Stimulated activated effector memory CD8-positive, alpha-beta T cell treated with anti-CD3 and anti-CD28 coated beads, Interleukin-12 subunit alpha, Interleukin-12 subunit beta, amount 100 ng/mL, for 72 hours (primary cell): ENCODE measurements at places on chromosomes 2 and 18.

DNA sequence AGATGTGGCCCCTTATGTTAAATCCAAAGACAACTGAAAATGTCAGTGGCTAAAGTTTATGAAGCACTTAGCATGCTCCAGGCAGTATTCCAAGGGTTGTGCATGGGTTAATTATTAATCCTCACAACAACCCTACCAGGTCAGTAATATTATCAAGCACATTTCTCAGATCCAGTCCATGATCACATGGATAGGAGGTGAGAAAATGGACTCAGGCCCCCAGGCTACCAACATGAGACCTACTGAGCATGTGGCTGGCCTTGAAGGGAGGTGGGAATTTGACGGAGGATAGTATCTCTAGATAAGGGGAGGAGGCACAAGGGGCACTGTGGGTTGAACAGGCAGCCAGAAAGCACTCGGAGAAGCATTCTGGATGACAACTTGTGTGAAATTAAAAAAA lies 412.0 kb downstream of the MEIS1 start:
- no peak for DNase-seq

GRCh38 chr2:26394694-26395093 lies 7.0 kb upstream of the DRC1 start:
- DNase-seq: no peak

- DNase-seq: no peak
These were observed 40.9 kb downstream of the GATA6 start for GRCh38 chr18:22210311-22210754.

- no peak for DNase-seq
These were observed 33.3 kb downstream of the VSNL1 start for GRCh38 chr2:17573804-17574175.

DNA sequence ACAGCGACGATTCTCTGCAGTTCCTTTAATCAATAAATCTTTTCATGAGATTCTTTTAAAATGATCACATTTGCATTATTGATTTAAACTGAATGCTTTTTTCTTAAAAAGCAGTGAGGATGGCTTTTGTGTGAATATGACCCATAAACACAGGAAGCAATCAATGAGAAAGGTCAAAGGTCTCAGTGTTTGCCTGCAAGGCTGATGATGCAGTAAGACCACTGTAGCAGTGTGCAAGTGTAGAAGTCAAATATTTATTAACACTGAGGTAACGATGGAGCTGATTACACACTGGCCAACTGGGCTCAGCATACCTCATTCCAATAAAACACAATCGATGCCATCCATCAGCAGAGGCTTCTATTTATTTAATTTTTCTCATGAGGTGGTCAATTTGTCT lies 633.5 kb downstream of the DCDC2C start:
- no peak for DNase-seq

DNA sequence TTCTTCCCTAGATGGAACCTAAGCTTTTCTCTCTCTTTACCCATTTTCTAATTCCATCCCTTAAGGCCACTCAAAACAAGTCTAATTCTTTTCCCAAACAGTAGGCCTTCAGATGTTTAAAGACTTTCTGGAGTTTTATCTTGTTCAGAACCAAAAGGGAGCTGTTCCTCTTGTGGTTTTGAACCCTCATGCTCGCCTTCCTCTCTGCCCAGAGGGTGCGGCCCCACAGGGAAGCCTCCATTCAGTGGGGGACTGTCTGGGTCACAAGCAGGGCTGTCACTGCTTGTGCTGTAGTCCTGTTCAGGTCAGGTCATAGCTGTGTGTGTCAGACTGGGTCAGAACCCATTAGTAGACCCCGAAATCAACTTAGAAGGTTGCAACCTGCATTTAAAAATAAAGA lies 56.5 kb downstream of the TET3 start:
- no peak for DNase-seq

- DNase-seq: no peak
These were observed 31.4 kb upstream of the B3GNT7 start for GRCh38 chr2:231364061-231364460.

GRCh38 chr2:205403244-205403825 lies 279.0 kb upstream of the NRP2 start:
- DNase-seq: no peak

GRCh38 chr2:35339211-35339610 lies 1016.4 kb upstream of the CRIM1 start:
- DNase-seq: no peak

DNA sequence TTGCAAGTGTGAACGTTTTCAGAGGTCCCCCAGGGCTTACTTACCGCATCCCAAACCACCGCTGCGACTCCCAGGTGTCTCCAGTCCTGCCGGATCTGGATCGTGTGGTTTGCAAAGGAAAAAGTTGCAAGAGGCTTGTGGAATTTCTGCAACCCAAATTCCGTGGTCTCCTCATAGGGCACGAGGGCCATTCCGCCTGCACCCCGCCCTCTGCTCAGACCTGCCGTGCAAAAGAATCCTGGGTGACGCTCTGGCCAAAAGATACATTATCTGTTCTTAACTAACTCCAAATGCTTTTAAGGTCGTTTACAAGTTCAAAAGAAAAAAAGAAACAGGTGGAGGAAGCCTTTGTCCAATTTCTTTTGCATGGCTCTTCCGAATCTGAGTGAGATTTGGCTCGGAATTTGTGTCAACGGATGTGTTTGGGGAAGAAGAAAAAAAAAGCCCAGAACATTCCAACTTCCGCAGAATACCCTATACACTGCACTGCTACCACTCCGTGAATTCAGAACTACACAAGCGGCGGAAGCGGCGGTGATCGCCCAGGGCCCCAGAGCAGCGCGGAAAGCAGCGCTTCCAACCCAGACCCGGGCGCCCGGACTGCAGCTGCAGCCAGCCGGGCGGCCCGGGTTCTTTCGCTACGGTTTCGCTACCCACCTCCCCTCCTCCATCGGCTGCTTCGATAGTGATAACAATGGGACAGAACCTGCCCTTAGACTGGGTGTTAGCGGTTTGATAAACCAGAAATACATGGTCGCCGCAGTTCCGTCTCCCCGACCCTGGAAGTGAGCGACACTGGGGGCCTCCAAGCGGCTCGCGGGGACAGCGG lies 795 bp downstream of the METTL21A start:
- peak; percentile 53 for DNase-seq

DNA sequence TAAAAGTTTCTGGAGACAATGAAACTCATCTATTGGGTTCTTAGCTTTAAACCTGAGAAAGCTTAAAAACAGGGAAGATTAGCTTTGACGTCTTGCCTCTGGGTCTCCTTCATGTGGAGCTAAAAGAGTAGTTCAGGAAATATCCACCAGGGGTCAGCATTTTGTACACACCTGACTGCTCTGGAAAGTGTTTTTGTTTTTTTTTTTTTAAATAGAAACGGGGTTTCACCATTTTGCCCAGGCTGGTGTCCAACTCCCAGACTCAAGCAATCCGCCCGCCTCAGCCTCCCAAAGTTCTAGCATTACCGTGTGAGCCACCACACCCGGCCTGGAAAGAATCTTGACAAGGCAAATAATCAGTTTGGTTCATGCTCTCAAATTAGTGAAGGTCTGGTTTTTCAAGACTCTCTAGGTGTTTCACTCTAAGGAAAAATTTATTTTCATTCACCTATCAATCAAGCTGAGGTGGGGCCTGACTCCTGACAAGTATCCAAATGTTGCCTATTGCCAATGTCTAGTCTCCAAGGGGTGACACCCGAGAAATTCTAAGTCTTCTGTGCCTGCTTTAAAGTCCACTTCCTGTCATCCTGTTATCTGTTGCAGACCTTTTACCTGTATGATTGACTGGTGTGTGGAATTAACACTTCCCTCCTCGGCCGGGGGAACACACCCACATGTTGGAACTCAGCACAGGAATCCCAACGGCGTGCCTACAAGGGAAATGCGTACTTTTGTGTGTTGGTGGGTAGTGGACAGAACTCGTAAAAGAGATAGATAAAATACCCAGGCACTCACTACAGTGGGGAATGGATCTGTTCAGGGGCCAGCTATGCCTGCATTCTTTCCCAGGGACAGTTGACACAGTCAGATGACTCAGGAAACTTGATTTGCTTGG lies 11.3 kb downstream of the IL1RN start:
- DNase-seq: peak; percentile 75

- DNase-seq: no peak
These were observed 28.2 kb downstream of the TMEM182 start for GRCh38 chr2:102790091-102790455.

DNA sequence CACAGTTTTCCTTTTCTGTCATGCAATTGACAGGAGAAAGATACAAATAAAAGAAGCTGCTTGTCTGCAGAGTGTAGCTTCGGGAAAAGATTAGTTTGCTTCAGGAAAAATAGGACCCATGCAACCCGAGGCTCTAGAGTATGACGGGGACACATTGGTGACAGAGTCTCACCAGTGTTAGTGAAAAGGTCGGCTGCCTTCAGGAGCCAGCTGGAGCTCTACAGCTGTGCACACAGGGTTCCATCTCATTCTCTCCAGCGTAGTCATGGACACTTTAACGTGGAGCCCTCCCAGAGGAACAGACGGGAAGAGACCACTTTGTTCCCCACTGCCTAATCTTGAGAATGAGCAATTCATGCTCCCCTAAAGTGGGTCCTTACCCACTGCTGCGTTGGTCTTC lies 42.9 kb downstream of the FECH start:
- no peak for DNase-seq

- DNase-seq: no peak
These were observed 57.6 kb downstream of the EVA1A start for GRCh38 chr2:75503048-75503607.

DNA sequence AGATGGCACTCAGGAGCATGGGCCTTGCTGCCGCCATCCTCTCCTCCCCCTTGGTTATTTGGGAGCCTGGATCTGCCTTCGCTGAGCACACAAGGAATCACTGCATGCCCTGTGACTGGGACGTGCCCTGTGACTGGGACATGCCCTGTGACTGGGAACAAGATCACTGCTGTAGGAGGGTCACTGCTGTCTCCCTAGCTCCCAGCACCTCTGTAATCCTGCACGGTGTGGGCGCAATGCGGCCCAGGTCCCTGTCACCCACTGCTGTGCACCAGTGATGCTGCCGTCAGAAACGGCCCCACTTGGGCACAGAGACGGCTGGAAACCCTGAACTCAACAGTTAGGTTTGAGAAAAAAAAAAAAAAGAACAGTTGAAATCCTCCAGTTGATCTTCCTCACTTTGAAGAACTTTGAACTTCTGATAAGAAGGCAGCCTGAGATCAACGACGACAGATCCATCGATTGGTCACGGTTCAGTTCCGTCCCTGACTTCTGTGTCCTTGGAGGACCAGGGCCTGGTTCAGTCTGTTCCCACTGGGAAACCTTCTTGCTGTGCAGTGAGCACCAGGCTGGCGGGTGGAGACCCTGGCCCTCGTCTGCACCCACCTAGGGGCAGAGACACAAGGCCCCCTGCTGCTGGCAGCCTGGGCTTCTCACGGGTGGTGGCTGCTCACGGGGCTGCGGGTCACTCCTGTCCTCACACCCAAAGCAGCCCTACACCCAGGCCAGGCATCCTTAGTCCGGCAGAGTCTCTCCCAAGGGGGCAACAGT lies 125.9 kb downstream of the PXDN start:
- no peak for DNase-seq

DNA sequence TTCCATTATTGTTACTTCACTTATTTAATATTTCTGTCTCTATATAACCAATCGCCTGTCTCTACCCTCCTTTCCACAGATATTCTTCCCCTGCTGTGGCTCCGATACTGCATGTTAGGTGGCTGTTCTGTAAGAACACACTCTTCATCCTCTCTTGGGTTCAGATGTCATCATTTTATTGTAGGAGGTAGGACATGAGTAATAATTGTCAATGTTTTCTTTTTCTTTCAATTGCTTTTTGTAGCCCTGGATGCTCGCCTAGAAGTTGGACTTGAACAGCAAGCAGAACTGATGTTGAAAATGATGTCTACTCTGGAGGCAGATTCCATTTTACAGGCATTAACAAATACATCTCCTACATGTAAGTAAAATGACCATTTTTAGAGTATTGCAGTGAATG lies 128.6 kb downstream of the BIRC6 start:
- DNase-seq: no peak

GRCh38 chr2:122670897-122671296 lies 915.4 kb downstream of the TSN start:
- DNase-seq: no peak

DNA sequence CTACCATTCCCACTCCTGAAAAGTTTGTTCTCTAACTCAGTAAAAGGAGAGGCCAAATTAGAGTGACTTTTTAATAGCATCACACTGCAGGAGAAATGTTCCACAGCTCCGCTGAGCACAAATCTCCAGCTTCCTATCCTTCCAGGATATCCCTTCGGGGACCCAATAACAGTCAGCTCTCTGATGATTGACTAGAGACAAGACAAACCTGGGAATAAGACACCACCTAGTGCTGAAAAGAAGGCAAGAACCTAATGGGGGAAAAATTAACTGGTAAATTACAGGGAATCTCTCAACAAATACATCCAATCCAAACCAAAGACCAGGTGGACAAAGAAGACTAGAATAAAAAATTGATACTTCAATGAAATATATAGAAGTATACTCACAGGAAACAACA lies 977.1 kb upstream of the SOX11 start:
- no peak for DNase-seq

DNA sequence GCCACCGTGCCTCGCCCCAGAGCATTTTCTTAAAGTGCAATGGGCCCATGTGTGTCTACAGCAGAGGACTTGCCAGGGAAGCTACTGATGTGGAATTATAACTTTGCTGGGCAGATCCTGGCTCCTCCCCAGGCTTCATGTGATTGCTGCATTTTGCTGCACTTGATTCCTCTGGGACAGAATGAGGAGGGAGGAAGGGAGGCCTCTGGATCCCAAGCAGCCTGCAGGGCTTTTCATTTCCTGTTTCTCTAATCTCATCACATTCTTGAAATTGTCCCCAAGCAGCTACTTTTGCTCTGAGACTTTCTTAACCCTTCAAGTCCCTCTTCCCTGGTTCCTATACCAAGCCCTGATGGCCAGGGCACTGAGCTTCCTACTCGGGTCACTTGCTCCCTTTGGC lies 134.4 kb upstream of the SEC11C start:
- no peak for DNase-seq

DNA sequence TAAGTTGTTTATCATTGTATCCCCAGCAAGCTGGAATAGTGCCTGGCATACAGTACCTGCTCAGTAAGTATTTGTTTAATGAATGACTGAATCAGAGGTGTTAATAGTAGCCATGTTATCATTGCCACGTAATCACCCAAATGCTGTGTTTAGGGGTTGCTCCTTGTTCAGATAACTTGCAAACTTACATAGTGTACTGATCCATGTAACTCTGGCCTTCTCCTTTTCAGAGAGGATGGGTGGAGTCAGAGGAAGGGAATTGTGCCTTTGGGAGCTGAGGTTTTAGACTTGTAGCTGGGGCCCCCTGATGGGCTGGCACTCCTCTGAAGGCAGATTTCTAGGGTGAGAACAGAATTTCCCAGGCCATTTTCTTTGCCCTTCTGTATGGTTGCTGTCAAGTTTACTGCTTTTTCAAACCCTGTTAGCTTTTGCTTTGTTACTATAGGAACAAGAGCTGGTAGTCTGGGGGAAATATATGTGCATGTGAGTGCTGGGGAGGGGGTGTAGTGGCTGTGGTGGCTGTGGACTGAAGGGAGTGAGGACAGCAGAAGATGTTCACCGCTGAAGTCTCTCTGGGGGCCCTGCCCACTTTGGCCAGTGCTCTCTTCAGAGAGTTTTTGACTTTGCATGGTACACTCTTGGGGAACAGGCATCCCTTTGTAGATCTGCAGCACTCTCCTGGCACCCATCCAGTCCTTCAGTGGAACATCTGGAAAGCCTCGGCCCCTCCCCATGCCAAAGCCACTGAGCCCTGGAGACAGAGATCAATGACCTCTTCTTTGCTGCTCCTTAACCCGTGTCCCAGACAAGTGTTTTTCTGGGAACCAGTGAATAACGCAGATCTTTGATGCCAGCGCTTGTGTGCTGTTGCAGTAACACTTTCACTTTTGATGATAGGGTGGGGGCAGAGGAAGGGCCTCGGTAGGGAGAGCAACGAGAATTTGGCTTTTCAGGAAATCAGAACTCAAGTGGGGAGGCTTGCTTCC lies 209.0 kb downstream of the PRKCE start:
- no peak for DNase-seq
